ENCODE measurements at places on chromosomes 1 and 21.

- no peak for DNase-seq
Observed at GRCh38 chr1:202286622-202287097, 55.1 kb downstream of the UBE2T start.

- DNase-seq, result no peak
Observed at GRCh38 chr1:31345635-31346034, 27.2 kb downstream of the FABP3 start.

DNA sequence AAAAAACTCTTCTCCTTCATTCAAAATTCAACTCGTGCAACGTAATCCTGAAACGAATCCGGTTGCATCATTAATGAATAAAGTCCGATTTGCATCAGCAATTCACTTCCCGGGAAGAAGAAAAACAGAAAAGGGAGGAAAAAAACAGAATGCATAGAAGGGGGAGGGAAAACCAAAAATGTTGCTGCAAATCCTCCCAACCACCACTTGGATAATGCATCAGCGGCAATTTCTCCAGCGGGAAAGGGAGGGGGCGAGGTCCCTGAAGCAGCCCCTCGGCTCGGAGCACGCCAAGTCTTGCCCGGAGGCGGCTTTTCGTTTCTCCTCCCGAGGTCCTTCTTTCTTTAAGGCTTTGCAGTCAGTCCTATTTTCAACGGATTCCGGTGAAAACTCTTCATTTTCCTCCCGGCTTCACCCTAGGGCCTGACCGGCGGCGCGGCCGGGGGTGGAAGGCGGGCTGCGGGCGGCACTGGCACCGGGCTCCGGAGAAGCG is 723 bp downstream of the CDC42BPA start:
- DNase-seq, result no peak

GRCh38 chr1:197024460-197024859 is 42.6 kb downstream of the F13B start:
- no peak for DNase-seq

DNA sequence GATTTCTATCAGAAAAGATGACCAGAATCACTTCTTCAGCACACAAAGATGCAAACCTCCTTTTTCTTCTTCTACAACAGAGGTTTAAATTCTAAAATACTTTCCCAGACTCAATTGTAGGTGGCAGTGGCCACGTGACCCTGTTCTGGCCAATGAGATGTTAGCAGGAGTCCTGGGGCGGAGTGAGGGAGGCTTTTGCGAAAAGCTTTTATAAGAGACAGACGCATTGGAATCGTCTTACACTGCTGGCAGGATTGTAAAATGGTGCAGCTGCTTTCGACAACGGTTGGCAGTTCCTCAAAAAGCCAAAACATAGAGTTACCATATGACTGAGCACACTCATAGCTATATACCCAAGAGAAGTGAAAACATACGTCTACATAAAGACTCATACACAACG is 87.0 kb upstream of the MAGI3 start:
- DNase-seq, result no peak

Data from smooth muscle cell of the brain vasculature (primary cell).